Adipose tissue (tissue), 3 donors: ENCODE measurements at places on chromosomes 12 and 14. TPM values are rescaled to one million over a fixed set of nuclear protein-coding genes. Genes with fewer than 3 reads are reported as not detected.

Gene SAMD15
- 0.54 TPM for polyA plus RNA-seq

Gene CD69
- 6.8 TPM for polyA plus RNA-seq

Gene TRPV4
- polyA plus RNA-seq, result 0.70 TPM

Gene KRT72
- polyA plus RNA-seq, result 0.13 TPM

Gene SLC6A13
- 0.34 TPM for polyA plus RNA-seq

Gene CCDC177
- polyA plus RNA-seq, result not detected

Gene TAS2R10
- not detected for polyA plus RNA-seq

Gene ZNF385A
- 19.0 TPM for polyA plus RNA-seq

Gene TPH2
- polyA plus RNA-seq, result not detected

Gene MYH6
- polyA plus RNA-seq, result 0.18 TPM
